Activated T-cell treated with anti-CD3 and anti-CD28 coated beads, Interleukin-2, amount 50 U/mL, for 72 hours (primary cell): ENCODE measurements at places on chromosomes 2 and 18. TPM values are rescaled to one million over a fixed set of nuclear protein-coding genes. Genes with fewer than 3 reads are reported as not detected.

DNA sequence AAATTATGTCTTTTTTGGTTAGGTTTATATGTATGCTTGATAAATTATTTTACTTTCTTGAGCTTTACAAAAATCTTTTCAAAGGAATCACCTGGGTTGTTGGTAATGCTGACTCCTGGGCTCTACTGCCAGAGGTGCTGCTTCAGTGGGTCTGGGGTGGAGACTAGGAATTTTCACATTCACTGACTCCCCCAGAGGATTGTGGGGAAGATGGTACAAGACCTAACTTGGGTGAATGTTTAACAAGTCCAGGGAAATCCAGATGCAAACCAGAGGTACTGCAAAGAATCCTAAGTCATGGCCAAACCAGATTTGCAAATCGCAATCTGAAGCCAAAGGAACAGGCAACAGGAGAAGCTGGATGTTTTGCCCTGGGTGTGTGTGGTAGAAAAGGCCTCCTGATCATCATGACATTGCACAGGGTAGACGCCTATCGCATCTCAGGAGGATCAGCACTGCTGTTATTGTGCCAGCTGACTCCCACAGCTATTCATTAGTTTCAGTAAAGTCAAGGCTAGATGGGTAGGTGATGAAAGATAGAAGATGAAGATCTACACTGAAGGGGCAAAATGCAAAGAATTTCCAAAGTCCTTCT, 185.2 kb downstream of the BARD1 start:
- H3K27me3 ChIP-seq = no peaks in the 10 kb centered on the region
- no peaks in the 10 kb centered on the region for H3K36me3 ChIP-seq
- DNase-seq = no peak
- no peak overlapping the region for H3K27ac ChIP-seq
- no peak overlapping the region for H3K4me3 ChIP-seq

DNA sequence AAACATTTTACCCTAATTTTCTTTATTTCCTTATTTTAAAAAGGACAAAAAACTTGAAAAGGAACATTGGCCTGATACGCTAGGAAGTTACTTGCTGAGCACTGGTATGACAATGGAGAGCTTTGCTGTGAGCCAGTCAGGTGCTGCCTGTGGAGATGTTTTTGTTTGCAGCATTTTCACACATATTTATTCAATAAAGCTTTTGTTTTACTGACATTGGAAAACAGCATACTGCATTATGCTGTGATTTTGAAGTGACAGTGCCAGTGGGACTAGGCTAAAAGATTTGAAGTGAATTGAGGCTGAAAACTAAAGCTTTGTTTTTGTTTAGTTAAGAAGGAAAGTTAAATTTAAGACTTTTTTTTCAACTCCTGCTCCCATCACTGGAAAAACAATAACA, 470.7 kb upstream of the ZEB2 start:
- H3K4me1 ChIP-seq = no peaks in the 10 kb centered on the region
- no peak for DNase-seq
- no peak overlapping the region for H3K27ac ChIP-seq
- peaks cover 4% of the 10 kb centered on the region for H3K27me3 ChIP-seq
- no peak overlapping the region for H3K4me3 ChIP-seq

GRCh38 chr2:225526760-225527390, 127.4 kb downstream of the NYAP2 start:
- no peak for DNase-seq
- H3K4me1 ChIP-seq = no peaks in the 10 kb centered on the region
- H3K27ac ChIP-seq = no peak overlapping the region
- no peak overlapping the region for H3K4me3 ChIP-seq

DNA sequence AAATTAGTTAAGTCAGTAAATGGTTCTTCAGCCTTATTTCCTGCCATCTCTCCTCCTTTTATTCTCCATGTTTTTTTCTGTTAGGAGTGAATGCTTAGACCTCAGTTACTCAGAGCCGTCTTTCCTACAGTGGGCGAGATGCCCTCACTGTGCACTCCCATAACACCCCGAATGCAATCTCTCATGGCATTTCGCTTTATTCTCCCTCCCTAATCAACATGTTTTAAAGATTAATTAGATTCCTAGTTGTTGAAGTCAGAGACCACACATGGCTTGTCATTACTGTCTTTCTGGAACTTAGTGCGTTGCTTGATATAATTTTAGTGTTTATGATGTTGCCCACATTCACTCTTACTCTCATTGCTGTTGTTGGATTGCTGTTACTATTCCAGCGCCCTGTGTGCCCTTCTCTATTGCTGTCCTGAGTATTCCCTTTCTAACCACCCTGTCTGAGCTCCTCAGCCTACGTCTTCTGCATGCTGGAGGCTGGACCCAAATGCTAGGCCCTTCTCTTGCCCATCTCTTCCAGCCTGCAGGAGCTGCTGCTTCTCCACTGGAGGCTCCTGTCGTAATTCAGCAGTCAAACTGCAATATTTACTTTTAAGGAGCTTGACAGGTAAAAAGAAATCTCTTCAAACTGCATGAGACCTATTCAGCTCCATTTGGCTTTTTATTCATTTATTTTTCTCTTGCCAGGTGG, 99.3 kb downstream of the MAP2 start:
- no peak for DNase-seq
- H3K27ac ChIP-seq = no peak overlapping the region
- H3K27me3 ChIP-seq = no peaks in the 10 kb centered on the region
- no peak overlapping the region for H3K4me3 ChIP-seq
- no peaks in the 10 kb centered on the region for H3K36me3 ChIP-seq

DNA sequence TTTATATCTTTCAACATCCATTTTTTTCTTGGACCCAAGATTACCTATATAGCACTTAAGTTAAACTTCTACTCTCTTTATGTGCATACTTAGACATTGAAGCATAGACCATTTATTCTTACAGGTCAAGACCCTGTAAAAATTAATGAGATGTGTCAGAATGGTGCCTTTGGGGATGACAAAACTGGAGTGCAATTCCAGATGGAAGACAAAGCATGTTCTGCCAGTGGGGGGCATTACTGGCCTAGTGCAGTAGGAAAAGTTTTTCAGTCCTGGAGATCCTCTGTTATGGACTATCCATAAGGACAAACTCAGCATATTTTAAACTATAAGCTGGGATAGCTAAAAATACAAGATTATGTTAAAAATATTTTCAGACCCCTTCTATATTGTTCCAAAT, 57.8 kb upstream of the MMADHC start:
- H3K4me1 ChIP-seq = no peaks in the 10 kb centered on the region
- H3K27ac ChIP-seq = no peak overlapping the region
- H3K4me3 ChIP-seq = no peak overlapping the region
- H3K36me3 ChIP-seq = peaks cover 2% of the 10 kb centered on the region
- no peak for DNase-seq

DNA sequence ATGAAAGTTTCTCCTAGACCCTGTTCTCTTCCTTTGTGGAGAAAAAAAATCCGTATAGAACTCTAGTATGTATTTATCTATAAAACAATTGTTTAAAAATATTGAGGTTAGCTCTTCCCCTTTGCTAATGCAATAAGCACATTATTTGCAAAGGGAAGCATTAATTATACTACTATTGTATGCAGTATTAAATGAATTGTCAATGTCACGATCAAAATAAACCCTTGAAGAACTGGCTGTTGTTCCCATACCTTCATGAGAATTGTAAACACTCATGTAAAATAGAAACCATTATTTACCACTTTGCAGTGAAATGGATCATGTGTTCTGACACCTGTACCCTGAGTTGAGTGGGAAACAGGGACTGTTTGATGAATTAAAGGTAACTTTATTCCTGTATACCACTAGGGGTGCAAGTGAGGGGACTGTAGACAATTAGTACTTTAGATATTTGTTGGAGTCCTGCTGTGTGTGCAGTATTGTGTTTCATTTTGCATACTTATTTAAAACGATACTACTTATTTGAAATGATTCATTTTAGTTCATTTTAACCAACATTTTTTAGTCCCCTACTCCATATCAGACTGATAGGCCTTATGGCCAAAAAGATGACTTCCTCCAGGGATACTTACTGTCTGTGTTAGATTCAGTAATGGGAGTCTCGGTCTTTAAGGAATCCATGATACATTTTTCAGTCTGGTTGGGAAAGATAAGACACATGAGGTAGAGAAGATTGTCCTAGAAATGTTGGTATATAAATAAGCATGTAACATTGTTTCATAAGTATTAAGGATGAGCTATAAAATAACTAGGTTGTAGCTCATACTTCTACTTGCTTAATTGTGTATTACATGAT, 7.9 kb downstream of the PKP4 start:
- no peaks in the 10 kb centered on the region for H3K36me3 ChIP-seq
- DNase-seq = no peak
- H3K27ac ChIP-seq = no peak overlapping the region
- peaks cover 12% of the 10 kb centered on the region for H3K4me1 ChIP-seq
- H3K27me3 ChIP-seq = no peaks in the 10 kb centered on the region

DNA sequence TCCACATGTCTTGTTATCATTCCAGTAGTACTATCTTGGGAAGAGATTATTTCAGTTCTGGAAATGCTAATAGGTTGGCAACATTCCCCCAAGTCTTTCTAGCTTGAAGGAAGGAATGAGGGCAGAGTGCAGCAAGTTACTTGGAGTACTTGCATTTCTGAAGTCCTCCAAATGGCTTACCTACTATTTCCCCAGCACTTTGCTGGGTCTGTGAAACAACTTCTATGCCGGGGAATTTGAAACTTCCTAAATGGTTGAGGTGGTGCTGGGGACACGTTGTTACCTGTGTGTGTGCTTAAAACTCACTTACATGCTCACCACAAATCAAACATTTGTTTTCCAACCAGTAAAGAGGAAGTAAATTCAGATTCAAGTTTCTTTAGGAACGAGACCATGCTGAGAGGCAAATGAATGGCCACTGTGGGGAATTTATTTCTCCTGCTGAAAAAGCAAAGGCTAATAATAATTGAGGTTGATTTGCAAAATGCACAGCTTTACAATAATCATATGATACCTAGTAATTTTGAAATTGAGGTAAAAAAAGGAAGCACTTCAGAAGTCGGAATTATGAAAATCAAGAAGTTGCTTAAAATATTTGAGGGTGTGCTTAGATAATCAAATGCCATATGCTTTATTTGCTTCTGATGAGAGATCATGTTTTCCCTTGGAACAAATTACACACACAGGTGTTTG, 1167.7 kb upstream of the ZEB2 start:
- H3K4me1 ChIP-seq = no peaks in the 10 kb centered on the region
- no peak overlapping the region for H3K4me3 ChIP-seq
- no peak for DNase-seq
- H3K27ac ChIP-seq = no peak overlapping the region
- H3K36me3 ChIP-seq = no peaks in the 10 kb centered on the region

- no peak for DNase-seq
- H3K27ac ChIP-seq = no peak overlapping the region
- peaks cover 2% of the 10 kb centered on the region for H3K36me3 ChIP-seq
- peaks cover 20% of the 10 kb centered on the region for H3K4me1 ChIP-seq
- no peak overlapping the region for H3K4me3 ChIP-seq
These were observed 138.4 kb upstream of the HDAC4 start for GRCh38 chr2:239539083-239539775.

DNA sequence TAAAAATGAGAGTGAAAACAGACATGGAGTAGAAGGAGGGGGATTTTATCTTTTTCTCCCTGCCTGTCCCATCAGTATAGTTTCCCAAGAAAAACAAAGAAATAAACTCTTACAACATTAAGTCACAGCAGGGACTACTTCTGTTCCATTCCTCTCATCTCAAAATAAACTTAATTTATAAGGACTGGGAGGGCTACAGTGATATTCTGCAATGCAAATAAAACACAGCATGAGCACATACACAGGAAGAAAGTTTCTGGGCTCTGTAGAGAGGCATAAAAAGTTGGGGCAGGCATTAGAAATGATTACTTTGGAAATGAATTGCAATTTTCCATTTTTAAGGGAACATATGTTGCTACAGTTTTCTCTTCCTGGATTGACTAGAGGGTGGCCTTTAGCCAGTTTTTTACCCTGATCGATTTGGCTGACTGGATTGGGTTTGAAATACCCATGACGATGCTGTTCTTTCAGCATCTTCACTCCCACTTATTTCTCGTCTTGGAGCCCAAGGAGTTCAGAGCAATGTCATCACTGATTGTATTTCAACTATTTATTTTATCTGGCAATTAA, 157.1 kb downstream of the ACTR3 start:
- DNase-seq = no peak
- no peaks in the 10 kb centered on the region for H3K4me1 ChIP-seq
- H3K36me3 ChIP-seq = no peaks in the 10 kb centered on the region
- no peak overlapping the region for H3K4me3 ChIP-seq

The CHRNG gene
- not detected for total RNA-seq

The PSMA8 gene
- 1.9 TPM for total RNA-seq

The SLC9A4 gene
- not detected for total RNA-seq
